ENCODE measurements at places on chromosomes 7 and 10.

DNA sequence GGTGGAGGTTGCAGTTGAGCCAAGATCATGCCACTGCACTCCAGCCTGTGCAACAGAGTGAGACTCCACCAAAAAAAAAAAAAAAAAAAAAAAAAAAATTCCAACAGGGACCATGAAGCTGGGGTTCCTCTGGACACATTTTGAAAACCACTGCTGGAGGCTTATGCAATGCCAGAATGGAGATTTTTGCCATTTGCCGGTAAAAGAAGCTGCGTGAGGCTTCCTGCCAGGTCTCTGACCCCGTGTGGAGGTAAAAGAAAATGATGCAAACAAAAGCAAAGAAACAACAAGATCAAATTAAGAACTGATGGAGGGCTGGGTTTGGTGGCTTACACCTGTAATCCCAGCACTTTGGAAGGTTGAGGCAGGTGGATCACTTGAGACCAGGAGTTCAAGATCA lies 30.5 kb upstream of the PDZD8 start:
- DNase-seq: no peak

DNA sequence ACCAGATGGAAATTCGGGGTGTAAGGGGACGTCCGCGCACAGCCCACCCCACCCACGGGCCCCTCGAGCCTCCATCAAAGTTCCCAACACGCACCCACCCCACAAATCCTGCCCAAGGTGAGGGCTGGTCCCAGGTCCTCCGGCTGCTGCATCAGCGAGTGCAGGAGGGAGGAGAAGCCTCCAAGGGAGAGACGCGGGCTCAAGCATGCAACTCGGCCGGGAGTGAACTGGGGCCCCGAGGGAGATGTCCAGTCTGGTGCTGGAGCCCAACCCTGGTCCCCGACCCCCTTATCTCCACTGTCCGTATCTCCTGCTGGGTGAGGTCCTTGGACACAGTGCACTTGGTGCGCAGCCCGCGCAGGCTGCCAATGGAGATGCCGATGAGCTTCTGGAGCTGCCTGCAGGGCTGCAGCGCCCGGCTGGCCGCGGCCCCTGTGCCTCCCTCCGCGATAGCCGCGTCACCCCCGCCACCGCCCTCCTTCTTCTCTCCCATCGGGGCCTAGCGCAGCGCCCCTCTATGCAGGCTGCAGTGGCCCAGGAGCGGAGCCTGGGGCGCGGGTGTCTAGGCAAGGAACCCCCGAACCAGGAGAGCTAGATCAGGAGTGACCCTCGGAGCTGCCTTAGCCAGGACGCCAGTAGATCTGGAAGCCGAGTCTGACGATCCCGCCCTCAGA lies 489.2 kb downstream of the ZNF33B start:
- no peak for DNase-seq

DNA sequence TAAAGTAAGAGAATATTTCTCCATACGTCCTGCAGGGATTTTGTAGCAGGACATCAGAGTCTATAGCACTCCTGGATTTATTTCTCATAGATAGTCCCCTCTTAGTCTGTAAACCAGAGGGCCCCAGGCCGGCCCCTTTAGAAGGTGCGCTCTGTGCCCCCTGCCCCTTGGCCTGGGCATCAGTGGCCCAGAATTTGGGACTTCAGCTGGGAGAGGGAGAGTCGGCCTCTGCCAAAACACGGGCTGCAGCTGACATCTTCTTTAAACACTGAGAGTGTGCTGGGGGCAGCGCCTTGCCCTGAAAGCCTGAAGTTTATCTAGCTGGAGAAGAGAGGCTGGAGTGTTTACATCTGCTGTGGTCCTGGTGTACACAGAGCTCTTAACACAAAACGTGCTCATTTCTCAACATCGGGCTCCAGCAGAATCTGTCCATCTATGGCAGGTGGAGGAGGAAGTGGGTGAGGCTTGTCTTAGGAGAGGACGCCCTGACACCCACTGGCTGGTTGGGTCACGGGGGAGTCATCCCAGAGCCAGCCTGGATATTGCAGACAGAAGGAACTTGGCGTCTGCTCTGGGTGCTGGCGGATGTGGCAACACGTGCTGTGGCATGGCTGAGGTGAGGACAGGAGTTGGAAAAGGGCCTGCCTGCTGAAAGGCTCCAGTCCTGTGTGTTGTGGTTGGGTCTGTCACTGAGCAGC lies 5.0 kb upstream of the TACR2 start:
- peak; percentile 0 for DNase-seq

- no peak for DNase-seq
Measured at GRCh38 chr10:71729161-71729636, 9.6 kb upstream of the C10orf105 start.

GRCh38 chr7:100974021-100974420 lies 4.7 kb downstream of the MUC12 start:
- no peak for DNase-seq

All from NCI-H1417 treated with DMSO at 0.1 percent for 48 hours (cell line).